ENCODE measurements at places on chromosomes 7 and 10.

GRCh38 chr10:102927311-102928010, 9.4 kb downstream of the CNNM2 start:
- DNase-seq, result no peak

DNA sequence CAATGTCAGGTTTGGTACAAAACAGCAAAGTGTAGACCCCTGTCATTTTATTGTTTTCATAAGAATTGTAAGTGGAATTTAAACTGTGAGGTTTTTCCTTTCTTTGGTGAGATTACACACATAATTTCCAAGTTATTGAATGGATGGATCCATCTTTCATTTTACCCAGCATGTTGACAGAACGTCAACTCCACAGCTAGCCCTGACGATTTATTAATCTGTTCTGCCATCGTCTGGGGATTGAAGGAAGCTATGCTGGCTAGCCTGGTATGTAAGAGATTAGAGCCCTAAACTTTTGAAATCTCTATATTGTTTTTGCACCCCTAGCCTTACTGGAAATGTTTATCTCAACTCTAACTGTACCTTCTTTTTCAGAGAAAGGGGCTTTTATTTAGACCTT, 8.6 kb downstream of the WNT16 start:
- DNase-seq, result no peak

DNA sequence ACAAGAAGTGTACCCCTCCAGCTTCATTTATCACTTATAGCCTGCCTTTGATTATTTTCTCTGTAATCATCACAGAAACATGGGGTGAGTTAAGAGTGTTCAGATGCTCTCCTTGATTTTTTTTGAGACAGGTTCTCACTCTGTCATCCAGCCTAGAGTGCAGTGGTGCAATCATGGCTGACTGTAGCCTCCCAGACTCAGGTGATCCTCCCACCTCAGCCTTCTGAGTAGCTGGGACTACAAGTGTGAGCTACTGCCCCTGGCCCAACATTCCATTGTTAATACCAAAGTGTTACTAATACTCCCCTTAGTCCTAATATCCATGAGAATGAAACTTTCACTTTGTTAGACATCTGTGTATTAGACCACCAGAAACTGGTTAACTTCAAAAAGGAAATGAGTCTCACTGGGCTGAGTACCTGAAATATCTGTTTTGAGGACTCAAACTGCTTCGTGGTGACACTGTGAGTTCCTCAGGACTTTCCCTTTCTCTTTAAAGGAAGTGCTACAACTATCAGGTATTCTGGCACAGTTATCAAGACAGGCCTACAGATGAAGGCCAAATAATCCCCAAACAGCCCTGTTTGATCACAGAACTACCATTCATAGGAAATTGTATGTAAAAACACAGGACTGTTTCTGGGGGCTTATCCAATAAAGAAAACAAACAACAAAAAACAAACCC, 20.5 kb upstream of the CFAP70 start:
- no peak for DNase-seq

- DNase-seq, result no peak
These were observed 38.8 kb downstream of the SLC29A3 start for GRCh38 chr10:71357792-71358265.

DNA sequence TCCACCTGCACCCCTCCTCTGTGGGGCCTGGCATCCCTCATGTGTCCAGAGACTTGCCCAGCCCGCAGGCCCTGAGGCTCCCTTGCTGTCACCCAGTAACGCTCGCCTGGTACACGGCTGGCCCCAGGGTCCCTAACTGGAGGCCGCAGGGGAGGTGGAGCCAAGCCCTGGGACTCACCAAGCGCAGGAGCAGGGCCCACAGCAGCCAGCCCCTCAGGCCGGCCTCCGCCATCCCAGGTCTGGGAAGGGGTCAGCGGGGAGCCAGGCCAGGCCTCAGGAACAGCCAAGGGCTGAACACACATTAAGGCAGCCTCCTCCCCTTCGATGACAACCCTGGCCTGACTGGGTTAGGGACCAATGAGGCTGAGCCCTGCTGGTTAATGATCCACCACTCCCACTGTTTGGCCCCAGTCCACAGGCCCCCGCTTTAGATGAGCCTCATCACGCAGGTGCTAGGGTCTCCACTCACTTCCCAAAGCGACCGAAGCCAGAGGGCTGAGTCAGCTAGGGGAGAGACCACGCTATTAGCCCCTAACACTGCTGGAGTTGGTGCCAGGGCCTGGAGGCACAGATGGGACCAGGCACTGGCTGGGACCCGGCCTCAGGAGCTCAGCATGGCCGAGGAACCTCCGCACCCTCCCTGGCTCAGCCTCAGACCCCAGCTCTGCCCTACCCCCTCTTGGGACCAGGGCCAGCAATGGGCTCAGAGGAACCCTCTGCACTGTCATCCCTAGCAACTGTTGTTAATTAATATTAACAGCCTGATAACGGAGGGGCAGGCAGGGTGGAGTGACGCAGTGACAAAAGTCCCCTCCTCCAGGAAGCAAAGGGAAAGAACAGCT, at the start of gene NPC1L1:
TSS of gene NPC1L1 (minus strand) at position 303 of the 842 bp plus-strand sequence. CDS start at position 232, 71 bp downstream.
- no peak for DNase-seq

DNA sequence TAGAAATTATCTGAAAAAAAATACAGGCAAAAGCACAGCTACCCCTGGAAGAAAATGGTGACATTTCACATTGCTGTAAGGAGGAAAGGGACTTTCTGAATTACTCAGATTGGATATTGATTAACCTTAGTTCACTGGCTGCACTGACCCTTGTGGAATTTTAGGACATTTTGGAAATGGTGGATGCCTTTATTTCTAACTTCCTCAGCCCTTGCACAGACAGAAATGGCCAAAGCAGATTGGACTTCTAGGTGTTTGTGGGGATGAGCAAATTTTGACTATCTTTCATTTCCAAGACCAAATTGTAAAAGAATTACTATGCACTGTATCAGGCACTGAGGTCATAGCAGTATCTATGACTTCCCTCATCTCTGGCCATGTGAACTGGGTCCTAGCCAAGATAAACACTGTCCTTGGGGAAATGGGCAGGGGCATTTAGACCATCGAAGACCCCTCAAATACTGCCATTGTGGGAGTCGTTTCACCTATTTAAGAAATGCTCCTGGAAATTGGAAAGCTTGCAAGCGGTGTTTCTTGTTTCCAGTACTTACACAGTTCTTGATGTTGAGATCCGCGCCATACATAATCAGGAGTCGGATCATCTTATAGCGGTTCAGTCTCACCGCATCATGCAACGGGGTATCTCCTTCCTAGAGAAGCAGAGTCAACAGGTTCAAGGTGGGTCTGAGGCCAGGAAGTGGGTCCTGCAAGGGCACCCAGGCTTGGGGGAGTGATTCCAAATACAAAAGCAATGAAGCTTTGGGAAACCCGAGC, 5.7 kb downstream of the ANKRD1 start:
- no peak for DNase-seq

DNA sequence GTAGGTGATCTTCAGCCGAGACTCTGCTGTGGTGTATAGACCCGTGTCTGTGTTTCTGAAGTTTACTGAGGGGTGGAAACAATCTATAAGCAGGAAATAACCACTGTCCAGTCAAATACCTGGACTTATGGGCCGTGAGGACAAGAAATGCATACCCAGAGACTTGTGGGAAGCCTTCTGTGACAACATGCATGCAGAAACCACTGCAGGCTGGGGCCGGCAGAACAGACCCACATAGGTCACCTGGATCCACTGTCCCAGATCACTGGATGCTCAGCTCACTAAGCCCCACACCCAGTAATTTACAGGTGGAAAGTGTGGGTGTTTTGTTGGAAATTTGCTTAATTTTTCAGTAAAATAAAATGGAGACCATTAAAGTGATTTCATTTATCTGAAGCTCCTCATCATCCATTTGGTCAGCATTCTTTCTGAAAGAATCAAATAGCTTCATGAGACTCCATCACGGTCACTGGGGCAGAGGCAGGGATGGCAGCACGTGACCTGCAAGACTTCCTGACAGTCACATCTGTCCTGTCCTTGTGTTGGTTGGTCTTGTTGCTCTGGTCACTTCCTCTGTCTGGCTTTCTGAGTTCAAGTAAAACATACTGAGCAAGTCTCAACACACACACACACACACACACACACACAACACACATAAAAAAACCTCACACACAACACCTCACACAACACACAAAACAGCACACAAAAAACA, 108.3 kb downstream of the TNS3 start:
- DNase-seq, result no peak

GRCh38 chr10:7665767-7666166, 999 bp downstream of the ITIH5 start:
- no peak for DNase-seq

DNA sequence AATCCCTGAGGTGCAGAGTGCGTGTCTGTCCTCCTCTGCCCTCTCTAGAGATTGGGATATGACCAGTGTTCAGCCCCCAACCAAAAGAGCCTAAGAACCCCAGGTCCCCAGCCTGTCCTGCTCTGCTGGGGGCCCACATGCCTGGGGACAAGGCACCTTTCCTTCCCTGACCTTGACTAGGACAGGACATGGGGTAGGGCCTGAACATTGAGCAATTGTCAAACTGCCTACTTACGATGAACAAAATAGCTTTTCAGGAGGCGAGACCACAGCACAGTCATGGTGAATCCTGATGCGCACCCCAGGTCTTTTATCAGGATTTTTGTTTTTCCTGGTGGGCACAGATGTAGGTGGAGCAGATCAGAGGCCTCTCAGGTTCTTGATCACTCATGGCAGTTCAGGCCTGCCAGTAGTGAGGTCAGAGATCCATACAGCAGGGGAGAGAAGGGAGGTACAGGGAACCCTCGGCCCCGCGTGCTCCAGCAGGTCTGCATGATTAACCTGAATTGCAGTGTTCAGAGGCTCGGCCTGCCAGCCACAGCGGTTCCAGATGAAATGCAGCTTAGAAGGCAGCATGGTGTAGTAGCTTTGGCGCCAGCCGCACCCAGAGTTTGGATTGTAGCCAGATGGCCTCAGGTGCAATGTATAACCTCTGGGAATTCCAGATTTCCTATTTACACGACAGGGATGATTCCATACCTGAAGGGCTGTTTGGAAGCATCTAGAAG, 191.3 kb downstream of the CUX1 start:
- DNase-seq, result no peak

DNA sequence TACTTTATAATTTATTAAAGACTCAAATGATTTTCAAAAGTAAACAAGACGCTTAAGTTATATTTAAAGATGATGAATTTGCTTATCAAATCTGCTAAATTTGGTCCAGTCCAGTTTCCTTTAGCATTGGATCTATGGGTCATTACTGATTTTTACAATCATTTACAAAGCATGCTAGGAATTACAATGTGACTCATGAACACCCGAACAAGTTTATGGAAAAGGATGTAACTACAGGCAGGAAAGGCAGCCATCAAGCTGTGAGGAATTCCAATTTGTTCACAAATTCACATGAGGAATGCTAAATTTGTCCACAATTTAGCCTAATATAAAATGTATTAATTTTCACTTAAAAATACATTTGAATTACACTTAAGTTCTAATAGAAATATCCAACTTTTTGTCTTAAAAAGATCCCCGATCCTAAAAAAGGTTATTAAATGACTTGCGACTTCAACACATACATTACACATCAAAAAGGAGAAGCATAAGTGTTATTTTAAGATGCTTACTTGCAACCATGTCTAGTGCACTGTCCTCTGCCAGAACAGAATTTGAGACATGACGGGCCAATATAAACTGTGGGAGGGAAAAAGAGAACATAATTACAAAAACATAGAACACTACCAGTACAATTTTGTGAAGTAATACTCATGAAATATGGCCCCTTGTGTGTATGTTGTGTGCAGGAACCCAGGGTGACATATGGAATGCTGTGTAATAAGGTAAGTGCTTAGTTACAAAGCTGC, 194.2 kb upstream of the SLC26A5 start:
- DNase-seq, result peak; percentile 22

DNA sequence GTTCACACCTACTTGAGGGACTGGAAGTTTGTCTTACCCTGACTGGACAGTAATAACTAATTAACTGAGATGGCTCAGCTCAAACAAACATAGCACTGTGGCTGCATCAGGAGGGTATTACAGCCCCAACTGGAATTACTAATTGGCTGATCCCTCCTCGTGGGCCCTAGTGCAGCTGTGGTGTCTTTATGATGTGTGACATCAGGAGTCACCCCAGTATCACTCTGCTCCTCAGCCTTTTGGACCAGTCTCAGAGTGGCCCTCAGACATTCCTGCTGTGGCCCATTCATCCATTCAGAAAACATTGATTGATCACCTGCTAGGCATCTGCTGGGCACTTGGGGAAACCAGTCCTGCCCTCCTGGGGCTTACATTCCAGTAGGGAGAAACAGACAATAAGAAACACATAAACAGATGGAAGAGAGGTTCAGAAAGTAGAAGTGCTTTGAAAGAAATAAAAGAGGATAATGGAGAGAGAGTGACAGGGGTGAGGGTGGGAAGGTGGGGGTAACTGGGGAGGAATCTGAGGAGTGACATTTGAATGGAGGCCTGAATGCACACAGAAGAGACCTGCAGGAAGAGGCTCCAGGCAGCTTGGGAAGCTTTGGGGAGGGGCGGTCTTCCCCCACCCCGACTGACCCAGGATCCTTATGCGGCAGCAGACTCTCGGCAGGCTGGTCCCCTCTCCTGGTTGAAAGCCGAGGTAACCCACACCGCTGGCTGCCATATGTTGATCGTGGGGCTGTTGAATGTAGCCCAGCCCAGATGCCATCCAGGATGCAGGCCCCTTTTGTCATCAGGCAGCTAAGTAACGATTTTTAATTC, 113.1 kb downstream of the C10orf105 start:
- DNase-seq, result no peak

DNA sequence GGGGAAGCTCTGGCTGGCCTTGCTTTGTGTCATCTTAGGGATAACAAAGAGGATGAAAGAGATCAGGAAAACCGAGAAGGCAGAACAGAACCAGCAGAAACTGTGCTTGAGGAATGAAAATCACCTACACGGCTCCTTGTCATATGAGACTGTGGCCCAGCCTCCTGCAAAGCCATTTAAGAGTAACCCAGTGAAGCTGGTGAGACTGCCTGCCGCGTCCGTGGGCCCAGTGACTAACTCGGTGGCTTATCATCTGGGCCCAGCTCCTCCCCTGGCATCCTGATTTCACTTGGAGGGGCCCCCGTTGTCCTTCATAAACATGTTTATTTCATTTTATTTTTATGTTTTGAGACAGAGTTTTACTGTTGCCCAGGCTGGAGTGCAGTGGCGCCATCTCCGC, 30.7 kb downstream of the HTRA1 start:
- no peak for DNase-seq

DNA sequence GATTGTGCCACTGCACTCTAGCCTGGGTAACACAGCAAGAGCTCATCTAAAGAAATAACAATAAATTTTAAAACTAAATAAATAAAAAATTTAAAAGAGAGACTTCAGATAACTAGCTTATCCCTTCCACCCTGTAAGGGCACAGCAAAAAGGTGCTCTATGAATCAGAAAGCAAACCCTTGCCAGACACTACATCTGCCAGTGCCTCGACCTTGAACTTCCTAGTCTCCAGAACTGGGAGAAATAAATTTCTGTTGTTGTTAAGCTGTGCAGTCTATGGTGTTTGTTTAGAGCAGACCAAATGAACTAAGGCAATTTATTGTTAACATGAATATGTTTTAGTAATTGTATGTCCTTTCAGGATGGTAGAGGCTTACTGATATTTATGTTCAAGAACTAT, 174.9 kb upstream of the TRIM24 start:
- no peak for DNase-seq

- no peak for DNase-seq
These were observed 63.9 kb downstream of the INSYN2A start for GRCh38 chr10:127132451-127132850.

- no peak for DNase-seq
These were observed 181.1 kb downstream of the HERPUD2 start for GRCh38 chr7:35513828-35514227.
